Cerebellum (tissue), 4 donors: ENCODE measurements at places on chromosomes 7 and 10.
A peak's percentile ranks its signal among the peaks of the same experiment; 100 is the strongest.

- peak; percentile 87 for DNase-seq
Measured at GRCh38 chr7:74027683-74028320, at the start of gene ELN. Gene ELN, plus strand, starts transcription at chr7:74028173. Its CDS starts 15 bp downstream, at chr7:74028188.

- DNase-seq, result no peak
Measured at GRCh38 chr7:144821067-144821466, 14.8 kb downstream of the TPK1 start.

DNA sequence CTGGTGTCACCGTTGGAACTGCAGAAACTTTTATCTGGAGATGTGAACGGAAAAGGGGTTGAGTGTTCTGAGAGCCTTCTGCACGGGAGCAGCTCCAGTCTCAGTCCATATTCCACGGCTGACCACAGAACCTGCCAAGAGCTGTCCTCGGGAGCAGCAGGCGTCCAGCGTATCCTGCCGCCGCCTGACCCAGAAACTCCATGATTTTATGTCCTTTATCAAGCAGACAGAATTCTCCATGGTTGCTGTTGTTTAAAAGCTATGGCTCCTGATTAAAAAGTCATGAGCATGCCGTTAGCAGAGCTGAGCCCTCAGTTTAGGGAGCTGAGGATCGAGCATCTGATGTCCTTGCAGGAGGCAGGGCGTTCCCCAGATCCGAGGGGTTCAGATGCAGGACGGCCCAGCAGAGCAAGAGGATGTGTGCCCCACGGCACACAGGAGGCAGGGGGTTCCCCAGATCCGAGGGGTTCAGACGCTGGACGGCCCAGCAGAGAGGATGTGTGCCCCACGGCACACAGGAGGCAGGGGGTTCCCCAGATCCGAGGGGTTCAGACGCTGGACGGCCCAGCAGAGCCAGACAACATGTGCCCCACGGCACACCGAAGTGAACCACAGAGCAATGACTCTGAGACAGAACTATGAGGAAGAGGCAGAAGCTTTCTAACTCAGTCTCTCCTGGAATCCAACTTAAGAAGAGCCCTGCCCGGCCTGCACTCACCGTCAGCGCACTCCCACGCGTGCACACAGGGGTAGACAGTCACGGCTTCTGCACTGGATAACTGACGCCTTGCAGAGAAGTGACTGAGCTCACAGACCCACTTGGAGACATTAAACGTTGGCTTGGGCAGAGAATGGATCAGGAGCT, 96.4 kb downstream of the WDR37 start:
- DNase-seq, result peak; percentile 40

DNA sequence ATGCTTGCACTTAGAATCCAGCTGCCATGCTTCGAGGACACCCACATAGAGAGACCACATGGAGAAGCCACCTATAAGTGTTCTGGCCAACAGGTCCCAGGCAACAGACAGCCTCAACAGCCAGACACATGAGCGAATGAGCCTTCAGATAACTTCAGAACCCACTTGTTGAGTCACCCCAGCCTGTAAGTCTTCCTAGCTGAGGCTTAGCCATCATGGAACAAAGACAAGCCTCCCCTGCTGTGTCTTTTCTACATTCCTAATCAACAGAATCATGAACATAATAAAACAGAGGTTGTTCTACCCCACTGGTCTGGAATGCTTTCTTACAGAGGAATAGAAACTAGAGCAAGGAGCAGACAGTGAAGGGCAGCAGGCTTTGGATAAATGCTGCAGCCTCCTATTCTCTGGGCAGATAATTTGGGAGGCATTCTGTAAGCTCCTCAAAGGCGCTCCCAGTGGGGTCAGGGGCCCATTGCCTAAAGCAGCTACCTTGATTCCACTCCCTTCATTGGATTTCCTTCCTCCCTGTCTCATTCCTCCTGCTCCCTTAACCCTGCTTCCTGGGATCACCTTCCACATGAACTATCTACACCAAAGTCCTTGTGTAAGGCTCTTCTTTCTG, 4.6 kb downstream of the TLL2 start:
- no peak for DNase-seq

DNA sequence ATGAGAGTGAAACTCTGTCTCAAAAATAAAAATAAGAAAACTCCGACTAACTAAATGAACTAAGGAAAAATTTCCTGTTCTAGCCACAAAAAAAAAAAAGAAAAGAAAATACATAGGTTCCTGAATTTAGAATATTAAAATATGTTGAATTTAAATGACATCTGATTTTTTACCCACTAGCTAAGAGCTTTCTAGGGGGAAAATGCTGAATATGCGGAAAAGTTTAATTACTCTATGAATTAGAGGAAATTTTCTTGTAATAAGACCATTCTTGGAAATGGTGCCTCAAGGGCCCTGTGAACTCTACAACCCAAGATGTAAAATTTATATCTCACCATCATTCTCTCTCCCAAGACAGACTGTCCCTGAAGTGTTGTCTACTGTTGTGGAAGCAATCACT, 165.0 kb upstream of the CALN1 start:
- DNase-seq, result no peak

DNA sequence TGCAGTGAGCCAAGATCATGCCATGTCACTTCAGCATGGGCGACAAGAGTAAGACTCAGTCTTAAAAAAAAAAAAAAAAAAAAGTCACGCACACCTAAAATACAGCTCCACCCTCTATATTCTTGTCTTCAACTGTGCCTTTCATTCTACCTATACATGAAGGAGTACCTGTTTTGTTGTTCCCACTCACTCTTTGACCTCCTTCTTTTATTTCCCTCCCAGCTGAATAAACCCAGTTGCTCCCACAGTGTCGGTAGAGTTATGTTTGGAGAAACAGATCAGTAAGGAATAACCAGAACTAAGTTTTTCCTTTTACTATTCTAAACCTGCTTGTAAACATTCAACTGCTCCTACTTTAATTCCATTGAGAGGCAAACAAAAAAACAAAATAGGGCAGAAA, 50.3 kb downstream of the IDE start:
- no peak for DNase-seq

- DNase-seq, result no peak
Measured at GRCh38 chr10:77072361-77072835, 565.2 kb downstream of the KCNMA1 start.

DNA sequence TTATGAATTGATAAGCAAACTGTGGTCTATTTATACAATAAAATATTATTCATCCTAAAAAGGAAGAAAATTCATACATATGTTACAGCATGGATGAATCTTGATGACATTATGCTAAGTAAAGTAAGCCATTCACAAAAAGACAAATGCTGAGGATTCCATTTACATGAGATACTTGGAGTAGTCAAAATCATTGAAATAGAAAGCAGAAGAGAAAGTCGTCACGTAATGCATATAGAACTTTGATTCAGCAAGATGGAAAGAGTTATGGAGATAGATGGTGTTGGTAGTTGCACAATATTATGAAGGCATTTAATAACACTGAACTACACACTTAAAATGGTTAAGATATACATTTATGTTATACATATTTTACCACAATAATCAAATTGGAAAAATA, 309.7 kb upstream of the KLF6 start:
- DNase-seq, result no peak

GRCh38 chr7:100612730-100613390, 520 bp downstream of the MOSPD3 start:
- DNase-seq, result no peak

DNA sequence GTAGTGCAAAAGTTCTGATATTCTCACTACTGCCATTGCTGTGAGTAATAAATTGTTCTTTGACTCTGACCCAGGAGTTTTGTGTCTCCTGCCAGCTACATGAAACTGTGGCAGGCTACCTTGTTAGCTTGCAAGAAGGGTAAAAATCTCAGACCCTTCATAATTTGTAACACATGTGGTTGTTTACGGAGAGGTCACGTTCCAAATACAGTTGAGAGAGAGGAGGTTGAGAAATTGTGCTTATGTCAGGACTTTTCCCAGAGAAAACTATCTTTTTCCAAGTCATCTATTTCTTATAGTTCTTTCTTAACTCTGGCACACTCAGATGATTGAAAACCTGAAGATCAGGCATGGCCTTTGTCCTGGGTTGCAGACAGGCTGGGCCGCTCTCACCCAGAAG, 114.4 kb upstream of the SVIL start:
- DNase-seq, result no peak

DNA sequence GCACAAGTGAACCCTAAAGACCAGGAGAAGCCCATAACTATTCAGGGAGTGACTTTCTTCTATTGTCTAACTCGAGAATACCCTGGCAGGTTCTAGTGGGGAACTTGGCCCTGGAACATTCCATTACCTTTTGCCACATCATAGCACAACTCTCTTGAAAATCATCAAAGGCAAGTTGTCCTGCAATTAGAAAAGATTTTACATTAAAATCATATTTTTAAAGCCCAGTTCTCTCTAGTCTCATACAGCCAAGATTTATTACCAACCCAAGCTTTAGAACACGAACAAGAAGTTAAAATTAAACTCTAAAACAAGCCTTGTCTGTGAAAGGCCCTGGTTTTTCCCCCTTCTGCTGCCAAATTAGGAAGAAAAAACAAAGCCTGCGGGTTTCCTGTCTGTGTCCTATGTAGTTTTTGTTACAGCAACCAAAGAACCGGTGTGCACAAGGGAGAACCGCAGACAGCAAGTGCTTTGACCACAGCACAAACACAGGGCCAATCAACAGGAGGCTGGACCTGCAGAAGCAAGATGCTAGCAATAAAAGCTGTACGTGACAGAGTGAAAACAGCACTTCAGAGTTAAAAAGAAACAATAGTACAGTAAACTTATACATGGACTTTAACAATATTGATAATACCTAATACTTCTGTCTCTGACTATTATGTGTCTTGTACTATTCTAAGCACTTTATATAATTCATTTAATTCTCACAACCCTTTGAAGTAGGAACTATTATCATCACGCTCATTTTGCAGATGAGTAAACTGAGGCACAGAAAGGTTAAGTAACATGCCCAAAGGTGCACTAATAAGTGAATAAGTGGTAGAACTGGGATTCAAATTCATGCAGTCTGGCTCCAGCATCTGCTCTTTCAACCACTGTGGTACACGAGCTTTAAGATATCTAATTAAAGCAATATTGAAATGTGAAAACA, 65.8 kb downstream of the STK17A start:
- peak; percentile 18 for DNase-seq

GRCh38 chr7:12553416-12553815, 17.1 kb upstream of the SCIN start:
- no peak for DNase-seq

DNA sequence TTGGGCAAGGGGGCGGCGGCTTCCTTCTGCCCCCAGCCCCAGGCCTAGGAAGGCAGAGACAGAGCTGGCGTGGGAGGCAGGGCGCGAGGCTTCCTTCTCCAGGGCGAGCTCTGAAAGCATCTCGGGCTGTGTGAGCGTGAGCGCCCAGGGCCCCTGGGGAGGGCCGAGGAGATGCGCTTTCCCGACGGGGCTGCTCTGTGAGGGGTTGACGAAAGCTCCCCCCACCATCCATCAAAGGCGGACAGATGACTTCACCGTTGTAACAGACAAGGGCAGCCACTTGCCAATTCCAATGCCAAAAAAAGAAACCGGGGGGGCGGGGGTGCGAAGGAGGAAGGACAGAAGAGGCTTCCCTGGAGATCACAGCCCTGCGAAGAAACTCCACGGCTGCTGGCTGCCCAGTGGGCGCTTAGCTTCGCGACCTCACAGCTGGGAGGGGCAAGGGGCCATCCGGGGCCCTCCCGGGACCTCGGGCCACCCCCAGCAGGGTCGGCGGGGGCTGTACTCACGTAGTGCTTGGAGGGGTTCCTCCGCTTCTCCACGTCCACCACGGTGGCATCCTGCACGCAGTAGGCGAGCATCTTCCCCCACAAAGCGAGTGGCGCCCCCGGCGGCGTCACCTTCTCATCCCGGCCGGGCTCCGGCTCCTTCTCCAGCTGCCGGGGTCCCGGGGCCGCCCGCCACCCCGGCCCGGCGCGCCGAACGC, 537 bp downstream of the SH3PXD2A start:
- peak; percentile 61 for DNase-seq

DNA sequence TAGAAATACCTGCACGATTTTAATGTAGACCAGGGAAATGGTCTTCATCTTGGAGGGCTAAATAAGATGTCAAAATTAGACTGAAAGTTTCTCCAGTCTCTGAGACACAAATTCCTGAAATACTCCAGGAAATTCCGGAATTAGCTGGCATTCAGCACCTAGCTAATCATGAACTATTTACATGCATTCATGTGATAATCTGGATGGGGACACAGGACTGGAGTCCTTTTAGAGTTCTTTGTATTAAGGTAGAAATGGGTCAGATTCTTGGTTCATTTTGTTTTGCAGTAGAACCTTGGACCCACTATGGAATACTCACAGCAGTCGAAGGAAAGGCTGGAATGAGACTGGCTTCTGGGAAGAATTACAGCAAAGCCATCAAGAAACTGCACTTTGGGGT, 65.3 kb upstream of the MDFIC start:
- DNase-seq, result no peak

DNA sequence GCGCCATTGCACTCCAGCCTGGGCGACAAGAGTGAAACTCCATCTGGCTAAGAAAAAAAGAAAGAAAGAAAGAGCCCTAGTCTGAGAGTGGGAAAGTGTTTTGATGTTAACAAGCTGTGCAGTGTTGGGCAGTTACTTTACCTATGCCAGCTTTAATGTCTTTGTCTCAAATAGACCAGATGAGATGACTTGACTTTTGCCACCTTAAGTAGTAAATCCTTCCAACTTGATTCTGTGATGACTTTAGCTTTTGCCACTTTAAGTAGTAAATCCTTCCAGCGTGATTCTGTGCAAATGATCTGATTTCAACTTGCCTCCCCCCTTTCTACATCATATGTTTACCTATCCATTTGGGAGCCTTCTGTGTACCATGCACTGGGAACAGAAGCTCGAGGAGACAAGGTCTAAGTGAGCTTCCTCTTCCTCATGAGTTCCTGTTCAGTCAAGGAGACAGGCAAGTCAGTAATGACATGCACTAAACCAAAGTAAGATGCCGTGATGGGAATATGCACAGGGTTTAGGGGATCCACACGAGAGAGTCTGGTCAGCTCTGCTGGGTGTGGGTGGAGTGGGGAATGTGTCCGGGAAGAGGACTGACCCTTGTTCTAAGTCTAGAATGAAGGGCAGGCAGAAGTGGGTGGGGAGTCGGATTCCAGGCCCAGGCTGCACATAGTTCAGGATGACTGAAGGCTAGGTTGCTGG, 17.2 kb downstream of the INPP5F start:
- DNase-seq, result no peak

DNA sequence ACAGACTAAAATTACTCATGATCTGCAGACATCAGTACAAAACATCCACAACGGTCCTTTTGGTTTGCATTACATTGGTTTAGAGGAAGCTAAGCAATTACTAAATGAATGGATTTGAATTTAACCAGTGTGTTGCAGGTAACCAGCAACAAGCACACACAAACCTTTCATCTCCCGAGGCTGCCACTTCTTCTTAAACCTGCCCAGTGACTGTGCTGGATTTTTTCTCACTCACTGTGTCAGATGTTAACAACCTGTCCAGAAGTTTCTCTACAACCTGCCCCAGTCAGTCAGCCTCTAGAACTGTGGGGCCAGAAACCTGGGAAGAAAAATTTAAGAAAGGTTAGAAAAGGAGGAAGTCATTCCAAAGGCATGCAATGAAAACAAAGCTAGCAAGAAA, 2.4 kb upstream of the MEOX2 start:
- DNase-seq, result no peak

DNA sequence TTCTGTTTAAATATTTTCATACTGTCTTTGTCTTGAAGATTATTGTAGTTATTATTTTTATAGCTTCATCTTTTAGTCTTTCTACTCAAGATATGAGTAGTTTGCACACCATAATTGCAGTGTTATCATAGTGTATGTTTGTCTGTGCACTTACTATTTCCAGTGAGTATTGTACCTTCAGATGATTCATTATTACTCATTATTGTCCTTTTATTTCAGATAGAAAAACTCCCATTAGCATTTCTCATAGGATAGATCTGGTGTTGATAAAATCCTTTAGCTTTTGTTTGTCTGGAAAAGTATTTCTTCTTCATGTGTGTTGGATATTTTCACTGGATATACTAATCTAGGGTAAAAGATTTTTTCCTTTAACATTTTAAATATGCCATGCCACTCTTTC, 646.2 kb upstream of the GRM3 start:
- no peak for DNase-seq
